ENCODE measurements at places on chromosomes 12 and 14.

- DNase-seq, result peak; percentile 92
Measured at GRCh38 chr12:6383572-6384498, at the start of gene LTBR. Gene LTBR, plus strand, starts transcription at chr12:6384162. Its CDS starts 197 bp downstream, at chr12:6384359.

GRCh38 chr12:79859646-79860045 is 75.3 kb downstream of the PPP1R12A start:
- DNase-seq, result no peak

GRCh38 chr12:80681-81190 is 14.2 kb downstream of the IQSEC3 start:
- DNase-seq, result no peak

- DNase-seq, result no peak
Measured at GRCh38 chr12:111444314-111444924, 38.7 kb downstream of the SH2B3 start.

DNA sequence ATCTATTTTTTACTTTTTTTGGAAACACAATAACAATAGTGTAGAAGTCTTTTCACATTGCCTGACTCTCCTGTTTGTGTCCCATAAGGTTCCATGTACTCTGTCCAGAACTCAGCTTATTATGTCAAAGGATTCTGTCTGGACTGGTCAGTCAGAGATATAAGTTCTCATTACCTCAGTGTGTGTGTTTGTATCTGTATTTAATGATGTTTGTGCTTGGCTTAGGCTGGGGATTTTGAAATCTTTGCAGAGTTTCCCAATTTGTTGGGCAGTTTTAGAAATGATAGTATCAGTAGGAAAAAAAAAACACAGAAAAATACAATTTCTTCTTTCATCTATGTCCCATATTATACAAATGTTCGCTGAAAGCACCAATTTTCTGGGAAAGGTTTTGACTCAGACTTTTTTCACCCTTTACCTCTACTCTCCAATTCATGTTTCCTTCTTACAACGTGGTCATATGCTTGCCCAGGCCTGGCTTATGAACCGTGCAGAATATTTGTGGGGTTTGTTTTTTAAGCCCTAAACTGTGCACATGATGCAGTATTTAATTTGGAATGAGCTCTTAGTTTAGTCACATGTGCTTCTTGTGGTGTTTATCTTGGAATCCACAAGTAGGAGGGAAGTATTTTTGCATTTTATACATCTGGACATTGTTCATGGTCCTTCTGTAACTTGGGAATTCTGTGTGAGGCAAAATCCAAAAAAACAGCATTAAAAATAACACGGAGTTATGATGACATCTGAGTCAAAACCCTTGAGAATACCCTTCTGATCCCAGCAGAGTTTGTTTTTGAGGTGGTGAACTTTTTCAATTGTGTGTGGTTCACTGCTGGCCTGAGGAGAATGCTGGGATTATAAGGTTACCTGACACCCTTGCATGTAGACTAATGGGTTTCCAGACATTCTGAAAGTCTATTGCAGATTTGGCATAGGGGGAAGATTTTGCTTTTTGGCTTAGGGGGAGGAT is 121.2 kb downstream of the RAD51B start:
- DNase-seq, result no peak

Measured in HuH-7 (cell line).